ENCODE measurements at places on chromosomes 5 and 9. TPM values are rescaled to one million over a fixed set of nuclear protein-coding genes. Genes with fewer than 3 reads are reported as not detected.

- no peak for DNase-seq
Observed at GRCh38 chr9:112170235-112170634, 4.9 kb downstream of the SUSD1 start.

The ROR2 gene
- total RNA-seq: 25.4 TPM

- peak; percentile 10 for DNase-seq
Observed at GRCh38 chr5:179164331-179165311, 104.4 kb downstream of the ZNF354C start.

GRCh38 chr5:139282197-139282557 lies 11.4 kb upstream of the MATR3 start:
- no peak for DNase-seq

The TMOD1 gene
- 149 TPM for total RNA-seq

DNA sequence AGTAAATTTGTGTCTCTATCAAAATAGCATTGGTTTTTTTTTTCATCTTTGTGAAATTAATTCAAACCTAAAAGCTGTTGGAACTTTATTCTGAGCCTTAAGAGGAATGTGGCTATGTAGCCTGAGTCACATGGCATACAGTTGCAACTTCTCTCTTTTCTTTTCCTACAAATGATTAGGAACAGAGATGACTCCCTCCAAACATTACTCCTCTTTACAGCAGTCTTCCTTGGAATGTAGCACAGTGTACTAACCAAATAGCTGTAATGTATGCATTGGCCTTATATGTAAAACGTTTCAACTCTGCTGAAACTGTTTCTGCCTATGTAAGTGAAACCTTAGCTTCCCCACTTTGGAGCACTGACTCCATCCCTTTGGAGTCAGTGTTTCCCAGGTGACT lies 100.9 kb upstream of the MAP1B start:
- no peak for DNase-seq

The PTGR1 gene
- total RNA-seq: 46.3 TPM

GRCh38 chr5:109125755-109126429 lies 283.9 kb downstream of the PJA2 start:
- no peak for DNase-seq

- DNase-seq: no peak
Observed at GRCh38 chr9:119526698-119527097, 157.5 kb upstream of the BRINP1 start.

The FBP2 gene
- 0.31 TPM for total RNA-seq

The MAST4 gene
- 64.8 TPM for total RNA-seq

The PFN3 gene
- not detected for total RNA-seq

The SGCD gene
- total RNA-seq: 58.5 TPM

The SLC1A3 gene
- 66.6 TPM for total RNA-seq

The LAMC3 gene
- total RNA-seq: 1.1 TPM

GRCh38 chr9:70408393-70409040 lies 5.9 kb downstream of the KLF9 start:
- DNase-seq: no peak

GRCh38 chr9:69895185-69895584 lies 74.6 kb downstream of the CFAP95 start:
- no peak for DNase-seq

The C5orf46 gene
- 2.7 TPM for total RNA-seq

The GPR151 gene
- not detected for total RNA-seq

DNA sequence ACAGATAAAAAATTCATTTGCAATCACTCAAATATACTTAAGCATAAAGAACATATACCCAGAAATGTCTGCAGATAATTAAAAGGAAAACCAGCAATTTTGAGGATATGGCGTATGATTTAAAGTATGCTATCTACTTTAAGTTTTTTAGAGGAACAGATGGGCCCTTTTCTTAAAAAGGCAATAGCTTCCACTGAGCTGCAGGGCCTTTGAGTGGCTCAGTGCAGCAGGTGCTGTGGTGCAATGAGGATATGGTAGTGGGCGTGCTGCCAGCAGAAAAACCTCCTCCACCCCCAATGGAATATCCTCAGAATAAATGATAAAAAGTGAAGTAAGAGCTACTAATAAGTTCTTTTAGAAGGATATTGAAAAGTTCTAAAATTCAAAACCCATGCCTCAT lies 814.5 kb downstream of the MTRR start:
- DNase-seq: no peak

The EPB41L4B gene
- total RNA-seq: 21.6 TPM

DNA sequence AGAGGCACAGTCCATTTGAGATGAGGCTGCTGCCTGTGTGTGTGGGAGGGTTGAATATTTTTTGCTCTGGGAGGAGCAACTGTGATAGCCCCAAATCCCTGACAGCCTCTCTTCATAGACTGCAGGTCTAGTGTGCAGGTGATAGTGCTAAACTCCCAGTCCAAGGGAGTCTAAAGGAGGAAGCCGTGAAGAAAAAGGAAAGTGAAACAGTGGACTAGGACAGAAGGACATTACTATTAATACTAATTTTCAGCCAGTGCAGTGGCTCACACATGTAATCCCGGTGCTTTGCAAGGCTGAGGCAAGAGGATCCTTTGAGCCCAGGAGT lies 295.0 kb downstream of the PDE4D start:
- no peak for DNase-seq

DNA sequence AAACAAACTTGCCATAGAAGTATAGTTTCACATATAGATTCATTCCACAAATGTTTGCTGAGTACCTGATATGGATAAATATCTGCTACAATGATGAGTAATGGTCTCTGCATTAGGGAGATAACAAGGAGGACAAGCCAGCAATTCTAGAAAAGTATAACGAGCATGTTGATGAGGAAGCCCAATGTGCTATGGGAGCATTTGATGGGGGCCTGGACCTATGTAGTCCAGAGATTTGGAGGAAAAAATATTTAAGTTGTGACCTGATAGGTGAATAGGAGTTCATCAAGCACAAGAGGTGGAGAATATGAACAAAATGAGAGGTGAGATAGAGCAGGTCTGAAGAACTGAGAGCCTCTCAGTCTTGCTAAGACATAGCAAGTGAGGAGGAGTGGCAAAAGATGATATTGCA lies 14.4 kb upstream of the TMEM245 start:
- no peak for DNase-seq

DNA sequence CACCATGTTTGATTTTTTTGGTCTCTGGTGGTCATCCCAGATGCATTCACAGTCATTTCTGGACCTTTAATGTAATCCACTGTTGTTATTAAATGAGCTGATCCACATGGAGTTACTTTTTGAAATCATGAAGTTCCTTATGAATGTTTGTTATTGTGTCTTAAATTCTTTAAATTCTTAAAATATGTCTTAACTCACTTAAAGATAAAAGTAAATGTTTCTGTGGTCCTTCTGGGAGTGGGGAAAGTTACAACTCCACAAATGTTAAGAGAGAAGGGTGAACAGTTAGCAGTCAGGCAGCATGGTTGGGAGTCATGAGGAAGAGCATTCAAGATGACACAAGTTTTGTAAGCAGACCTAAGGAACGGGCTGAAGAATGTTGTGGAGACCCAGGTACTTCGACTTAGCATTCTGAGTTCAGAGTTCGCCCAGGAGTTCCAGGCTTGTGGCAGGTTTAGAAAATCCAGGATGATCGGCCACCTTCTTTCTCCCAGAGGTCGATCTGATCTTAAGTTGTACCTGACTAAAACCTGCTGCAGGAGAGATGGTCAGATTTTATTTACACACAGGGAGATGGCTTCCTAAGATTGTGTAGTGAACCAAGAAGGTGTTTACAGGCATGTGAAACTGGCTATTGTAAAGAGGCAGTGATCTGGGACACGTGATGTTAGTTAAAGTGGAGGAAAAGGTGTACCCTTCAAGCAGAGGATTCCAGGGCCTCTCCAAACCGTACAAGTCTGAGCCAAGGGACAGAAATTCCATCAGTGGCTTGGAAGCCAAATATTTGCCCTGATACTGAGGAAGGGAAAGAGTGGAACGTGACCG lies 17.2 kb downstream of the SLC1A1 start:
- DNase-seq: no peak

The TAF11L10 gene
- not detected for total RNA-seq

The ZNF366 gene
- total RNA-seq: 7.0 TPM

GRCh38 chr5:142813220-142813619 lies 43.0 kb downstream of the ARHGAP26 start:
- DNase-seq: no peak

GRCh38 chr9:26722755-26723154 lies 169.8 kb downstream of the CAAP1 start:
- no peak for DNase-seq

- no peak for DNase-seq
Observed at GRCh38 chr9:136671646-136672430, 9.1 kb downstream of the EGFL7 start.

The MPDZ gene
- 63.1 TPM for total RNA-seq

DNA sequence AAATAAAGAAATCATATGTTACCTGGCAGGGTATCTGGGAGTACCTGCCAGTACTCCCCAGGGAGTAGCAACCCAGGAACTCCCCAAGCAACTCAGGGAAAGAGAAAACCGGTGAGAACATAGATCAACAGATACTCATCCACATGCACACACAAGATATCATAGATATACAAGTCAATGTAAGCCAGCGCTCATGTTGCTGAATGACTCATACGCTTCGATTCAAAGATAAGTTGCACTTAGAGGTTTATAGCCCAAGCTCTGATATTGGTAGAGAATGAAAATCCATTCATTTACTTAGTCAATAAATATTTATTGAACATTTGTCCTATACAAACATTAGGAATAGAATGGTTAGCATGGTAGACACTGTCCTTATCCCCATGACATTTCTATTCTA lies 219.1 kb upstream of the TRPC7 start:
- DNase-seq: no peak

The PCDHA12 gene
- 0.15 TPM for total RNA-seq
